ENCODE measurements at places on chromosomes 5 and 9.

DNA sequence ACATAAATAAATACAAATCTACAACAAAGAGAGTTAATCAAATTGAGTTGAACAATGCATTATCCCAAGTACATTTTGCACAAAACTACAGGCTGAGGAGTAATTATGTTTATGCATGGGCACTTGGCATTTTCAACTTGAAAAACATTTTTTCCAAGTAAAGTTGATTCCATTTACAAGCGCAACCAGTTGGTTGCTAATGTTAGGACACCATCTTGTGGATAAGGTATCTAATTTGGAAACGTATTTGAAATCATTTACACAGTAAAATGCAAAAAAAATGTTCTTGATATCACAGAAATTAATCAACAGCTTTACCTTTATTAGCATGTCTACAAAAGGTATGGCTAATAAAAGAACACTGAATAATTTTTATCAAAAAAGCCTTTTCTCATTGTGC is 18.8 kb downstream of the FTMT start:
- DNase-seq: no peak

DNA sequence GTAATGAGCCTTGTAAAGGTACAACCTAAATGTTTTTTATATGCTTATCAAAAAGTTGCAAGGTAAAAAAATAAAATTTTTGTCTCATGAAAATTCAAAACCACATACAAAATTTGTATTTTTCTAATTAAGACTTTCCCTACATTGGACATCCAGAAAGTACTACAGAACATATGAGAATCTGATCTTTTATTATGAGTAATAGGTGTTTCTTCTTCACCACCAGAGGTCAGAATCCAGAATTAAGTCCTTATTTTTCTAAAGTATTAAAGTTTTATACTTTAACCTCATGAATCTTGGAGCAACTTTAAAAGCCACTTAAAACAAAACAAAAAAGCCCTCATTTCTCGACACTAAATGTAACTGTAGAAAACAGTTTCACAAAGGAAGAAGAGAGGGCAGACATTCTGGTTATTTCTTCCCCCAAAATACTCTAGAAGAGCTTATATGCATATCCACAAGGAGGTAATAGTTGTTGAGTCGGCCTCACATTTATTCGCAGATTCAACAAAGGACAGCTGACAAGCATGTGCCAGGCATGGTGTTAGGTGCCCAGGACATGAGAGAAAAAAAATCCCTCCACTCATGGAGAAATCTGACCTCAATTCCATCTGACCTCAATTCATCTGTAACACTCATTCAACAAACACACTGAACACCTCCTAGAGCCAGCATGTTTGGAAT is 69.3 kb downstream of the MLLT3 start:
- DNase-seq: no peak

DNA sequence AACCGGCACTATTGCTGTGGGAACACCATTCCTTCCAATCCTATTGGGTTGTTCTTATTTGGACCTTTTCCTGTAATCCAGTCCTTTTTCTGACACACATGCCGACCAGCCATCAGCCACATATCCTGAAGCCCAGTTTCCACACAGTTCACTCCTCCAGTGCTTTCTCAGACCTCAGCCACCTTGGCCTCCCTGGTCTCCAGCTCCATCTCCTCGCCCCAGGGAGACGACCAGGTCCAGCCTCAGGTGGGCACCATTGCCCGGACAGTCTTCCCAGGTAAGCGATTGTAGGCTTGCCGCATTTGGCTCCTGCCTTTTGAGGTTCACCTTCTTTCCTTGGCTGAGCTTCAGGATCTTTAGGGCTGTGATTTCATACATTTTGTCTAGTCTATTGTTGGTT is 15.2 kb upstream of the TERT start:
- DNase-seq: peak; percentile 6

DNA sequence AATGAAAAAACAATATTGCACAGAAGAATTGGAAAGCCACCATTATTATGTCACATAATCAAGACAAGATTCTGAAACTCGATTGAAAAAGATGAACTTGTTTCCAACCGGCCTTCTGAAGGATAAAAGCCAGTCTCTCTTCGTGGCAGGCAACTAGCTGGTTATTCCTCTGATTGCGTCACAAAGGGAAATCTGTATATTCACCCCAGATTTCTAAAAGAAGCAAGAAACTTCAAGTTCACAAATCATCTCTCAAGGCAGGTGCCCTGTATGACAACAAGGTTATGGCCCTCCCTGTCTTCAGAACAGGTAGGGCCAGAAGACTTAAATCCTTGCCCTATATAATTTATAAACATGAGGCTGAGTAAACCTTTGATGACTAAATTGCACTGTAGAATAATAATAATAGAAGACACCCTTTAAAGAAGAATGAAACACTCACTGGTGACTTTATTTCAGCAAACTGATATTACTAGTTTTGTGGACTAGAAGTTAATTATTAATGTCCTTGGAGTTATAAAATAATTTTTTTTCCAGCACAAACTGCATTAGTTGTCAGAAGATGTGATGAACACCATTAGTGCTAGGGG is 2.9 kb upstream of the KLF4 start:
- DNase-seq: no peak

- DNase-seq: no peak
These were observed 791.9 kb upstream of the CDH6 start for GRCh38 chr5:30401479-30402058.

DNA sequence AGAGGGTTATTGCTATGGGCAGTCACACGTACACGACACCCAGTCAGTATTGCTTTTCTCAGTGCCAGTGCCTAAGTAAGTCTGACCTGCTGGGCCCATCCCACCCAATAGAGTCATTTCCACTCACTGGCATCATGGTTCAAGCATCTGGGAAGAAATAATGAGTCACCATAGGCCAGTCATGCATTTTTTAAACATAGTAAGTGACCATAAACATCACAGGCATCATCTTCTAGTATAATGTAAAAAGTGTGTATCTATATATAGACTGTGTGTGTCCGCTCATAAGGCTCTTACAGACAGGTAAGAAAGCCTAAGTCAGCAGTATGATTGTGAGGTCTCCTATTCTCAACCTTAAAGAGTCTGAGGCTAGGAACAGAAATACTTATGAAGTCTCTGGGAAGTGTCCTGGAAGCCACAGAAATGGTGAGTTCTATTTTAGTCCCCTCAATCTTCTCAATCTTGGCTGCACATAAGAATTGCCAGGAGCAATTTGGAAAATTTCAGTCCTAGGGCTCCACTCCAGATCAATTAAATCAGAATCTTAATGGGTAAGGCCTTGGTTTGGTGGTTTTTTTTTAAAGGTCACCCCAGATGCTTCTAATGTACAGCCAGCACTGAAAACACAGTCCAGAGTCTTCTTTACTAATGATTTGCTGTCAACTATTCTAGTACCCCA is 65.2 kb downstream of the ZNF366 start:
- no peak for DNase-seq

- DNase-seq: no peak
These were observed 1.2 kb downstream of the RIC1 start for GRCh38 chr9:5630081-5630507.

- no peak for DNase-seq
These were observed 114.4 kb downstream of the SLC28A3 start for GRCh38 chr9:84226126-84226525.

GRCh38 chr5:71633255-71634155 is 46.4 kb downstream of the MCCC2 start:
- no peak for DNase-seq

DNA sequence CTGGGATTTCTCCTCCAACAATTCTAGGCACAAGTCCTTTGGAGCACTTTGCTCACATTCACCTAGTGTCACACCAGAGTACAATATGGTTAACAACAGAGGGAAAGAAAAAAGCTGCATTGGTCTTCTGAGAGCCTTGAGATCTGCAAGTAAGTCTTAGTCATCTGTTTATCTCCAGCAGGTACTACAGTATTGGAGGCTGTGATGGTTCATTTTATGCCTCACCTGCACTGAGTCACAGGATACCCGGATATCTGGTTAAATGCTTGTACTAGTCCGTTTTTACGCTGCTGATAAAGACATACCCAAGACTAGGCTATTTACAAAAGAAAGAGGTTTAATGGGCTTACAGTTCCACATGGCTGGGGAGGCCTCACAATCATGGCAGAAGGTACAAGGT is 525.0 kb downstream of the NR2F1-AS1 start:
- no peak for DNase-seq

GRCh38 chr5:131386779-131387178 is 122.9 kb downstream of the CDC42SE2 start:
- no peak for DNase-seq

DNA sequence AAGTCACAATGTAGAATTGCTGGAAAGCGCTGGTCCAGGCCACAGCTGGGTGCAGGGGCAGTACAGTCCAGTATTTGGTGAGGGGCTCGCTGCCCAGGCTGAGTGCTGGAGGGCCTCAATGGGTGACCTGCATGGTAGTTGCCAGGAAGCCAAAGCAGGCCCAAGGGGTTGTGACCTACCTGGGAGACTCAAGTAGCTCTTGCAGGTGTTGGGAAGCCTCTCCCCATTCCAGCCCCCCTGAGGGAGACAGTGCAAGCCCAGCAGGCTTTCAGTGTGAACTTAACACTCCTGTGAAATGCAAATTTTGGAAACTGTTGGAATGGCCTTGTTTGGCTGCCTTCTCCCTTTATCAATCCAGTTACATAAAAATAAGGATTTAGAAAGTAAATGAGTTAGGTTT is 13.9 kb downstream of the KDM4C start:
- no peak for DNase-seq

GRCh38 chr9:119304555-119304954 is 64.7 kb downstream of the BRINP1 start:
- DNase-seq: no peak

All from left hindlimb (tissue), 1 donor.